ENCODE measurements at places on chromosomes 7 and 10.

GRCh38 chr10:87837445-87837844, 19.4 kb upstream of the ATAD1 start:
- DNase-seq, result no peak

GRCh38 chr7:157613575-157614322, 276.9 kb downstream of the DNAJB6 start:
- DNase-seq, result no peak

DNA sequence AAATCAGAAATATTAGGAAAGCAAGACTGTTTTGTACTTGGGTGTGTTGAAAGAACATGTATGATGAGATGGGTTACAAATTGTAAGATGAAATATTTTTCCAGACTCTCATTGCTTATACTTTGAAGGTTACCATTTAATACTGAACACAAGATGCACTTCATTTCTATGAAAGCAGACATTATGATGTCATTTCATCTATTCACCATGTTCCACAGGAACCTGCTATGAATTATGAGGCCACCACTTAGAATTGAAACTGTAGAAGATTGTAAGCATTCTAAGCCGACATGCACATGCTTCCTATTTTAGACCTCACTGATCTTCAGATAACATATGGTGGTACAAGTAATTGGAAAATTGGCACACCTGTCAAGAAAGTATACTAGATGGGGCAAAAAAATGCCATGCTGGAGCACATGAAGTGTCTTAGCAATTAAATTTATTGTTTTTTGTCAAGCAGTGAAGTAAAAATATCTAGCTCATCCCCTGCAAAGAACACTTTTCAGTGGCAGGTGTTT, 195.0 kb downstream of the PHF14 start:
- no peak for DNase-seq

DNA sequence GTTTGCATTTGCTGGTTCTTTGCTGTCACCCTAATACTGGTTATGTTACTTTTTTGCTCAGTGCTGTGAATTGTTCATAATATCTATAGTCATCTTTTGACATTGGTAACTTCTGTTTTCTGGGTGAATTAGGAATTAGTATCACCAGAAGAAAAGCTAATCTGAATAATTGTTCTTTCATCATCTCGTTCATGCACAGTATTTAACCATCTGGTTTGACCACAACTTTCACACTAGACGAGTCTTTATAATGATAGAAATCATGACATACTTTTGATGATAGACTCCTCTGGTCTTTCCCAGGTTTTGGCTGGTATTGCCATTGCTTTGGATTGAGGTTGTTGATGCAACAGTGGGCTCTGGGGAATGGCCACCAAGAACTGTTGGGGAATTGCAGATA, 25.1 kb downstream of the SGPL1 start:
- DNase-seq, result no peak

DNA sequence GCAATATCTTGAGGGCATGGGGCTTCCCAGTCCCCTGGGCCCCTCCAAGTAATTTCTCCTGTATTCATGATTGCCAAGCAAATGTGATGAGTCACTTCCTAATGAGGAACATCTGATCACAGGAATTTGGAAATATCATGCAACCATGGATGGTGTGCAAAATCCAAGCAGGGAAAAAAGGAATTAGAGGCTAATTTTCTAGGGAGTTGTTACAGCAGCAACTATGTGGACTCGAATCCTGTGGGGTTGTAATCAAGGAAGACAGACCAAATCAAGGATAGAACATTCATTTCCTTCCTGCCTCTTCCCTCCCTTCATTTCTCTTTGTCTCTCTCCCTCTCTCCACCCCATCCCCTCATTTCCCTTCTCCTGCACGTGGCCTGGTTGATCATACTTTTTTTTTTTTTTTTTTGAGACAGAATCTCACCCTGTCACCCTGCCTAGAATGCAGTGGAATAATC, 23.9 kb upstream of the AGFG2 start:
- DNase-seq, result no peak

All from stimulated activated CD8-positive, alpha-beta memory T cell treated with anti-CD3 and anti-CD28 coated beads, Interleukin-4, amount 100 ng/mL, for 48 hours (primary cell).